ENCODE measurements at places on chromosomes 2 and 18.

GRCh38 chr2:191319186-191319585 is 74.0 kb downstream of the MYO1B start:
- no peak for DNase-seq

- peak; percentile 52 for DNase-seq
Observed at GRCh38 chr2:45014016-45014702, 4.9 kb upstream of the SIX2 start.

DNA sequence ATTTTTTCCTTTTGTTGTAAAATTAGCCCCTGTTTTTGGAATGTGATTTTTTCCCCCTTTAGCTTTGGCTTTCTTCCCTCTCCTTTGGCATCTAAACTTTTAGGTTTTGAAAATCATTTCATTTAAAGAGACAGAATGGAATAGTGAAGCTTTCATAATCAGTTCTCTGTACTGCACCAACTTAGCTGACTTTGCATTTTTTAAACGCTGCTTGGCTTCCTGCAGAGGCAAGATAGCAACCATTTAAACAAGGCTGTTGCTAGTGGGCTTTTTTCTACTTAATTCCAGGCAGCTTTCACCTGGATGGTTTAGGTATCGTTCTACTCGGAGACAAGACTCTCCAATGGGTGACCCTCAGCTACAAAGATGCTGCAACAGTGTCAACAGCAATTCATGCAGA is 267.9 kb upstream of the PKDCC start:
- DNase-seq = no peak

- DNase-seq = no peak
Observed at GRCh38 chr2:201406077-201406662, 45.1 kb downstream of the TRAK2 start.

Measured in NCI-H774 (cell line).